ENCODE measurements at places on chromosomes 6 and 20.
A peak's percentile ranks its signal among the peaks of the same experiment; 100 is the strongest.

DNA sequence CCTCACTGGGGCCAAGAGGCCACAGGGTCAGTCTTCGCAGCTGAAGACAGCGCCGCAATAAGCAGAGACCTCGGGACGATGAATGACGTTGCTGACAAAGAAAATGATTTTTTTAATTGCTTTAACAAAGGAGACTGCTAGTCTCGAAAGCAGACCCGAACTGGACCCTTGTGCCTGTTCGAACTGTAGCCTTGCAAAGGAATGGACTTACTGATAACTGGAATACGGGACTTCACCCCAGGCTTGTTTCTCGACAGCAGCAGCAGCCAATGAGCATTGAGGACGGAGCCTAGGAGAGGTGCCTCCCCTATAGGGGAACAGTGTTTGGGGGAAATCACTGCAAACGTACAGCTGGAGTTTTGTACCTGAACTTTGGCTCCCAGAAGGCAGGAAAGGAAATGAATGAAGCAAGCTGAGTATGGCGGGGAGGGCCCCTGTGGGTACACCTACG is 1.3 kb upstream of the TAF4 start:
- peak; percentile 79 for DNase-seq

DNA sequence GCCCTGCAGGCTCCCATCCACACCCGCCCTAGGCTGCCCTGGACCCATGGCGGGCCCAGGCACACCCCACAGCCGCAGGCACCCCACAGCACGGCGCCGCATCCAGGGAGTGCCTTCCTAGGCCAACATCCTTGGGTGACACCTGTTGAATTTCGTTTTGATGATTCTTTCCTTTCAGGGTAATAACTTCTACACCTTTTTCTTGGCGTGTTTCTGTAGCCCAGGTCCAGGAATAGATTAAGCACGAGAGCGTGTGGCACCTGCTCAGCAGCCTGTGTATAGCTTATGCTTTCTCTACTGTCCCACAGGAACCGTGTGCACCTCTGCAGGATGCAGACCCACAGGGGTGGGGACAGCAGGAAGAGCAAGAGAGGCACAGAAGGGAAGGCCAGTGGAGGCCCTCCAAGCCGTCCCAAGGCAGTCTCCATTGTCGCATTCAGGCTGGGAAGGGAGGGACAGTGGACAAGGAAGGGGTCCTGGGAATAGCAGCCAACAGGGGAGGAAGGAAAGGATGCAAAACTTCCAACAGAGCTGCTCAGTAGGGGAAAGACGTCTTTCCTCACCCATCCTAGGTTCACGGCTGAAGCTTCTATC is 118.1 kb upstream of the AFDN start:
- DNase-seq = no peak

- DNase-seq = no peak
Observed at GRCh38 chr6:1062786-1063545, 248.9 kb upstream of the FOXQ1 start.

DNA sequence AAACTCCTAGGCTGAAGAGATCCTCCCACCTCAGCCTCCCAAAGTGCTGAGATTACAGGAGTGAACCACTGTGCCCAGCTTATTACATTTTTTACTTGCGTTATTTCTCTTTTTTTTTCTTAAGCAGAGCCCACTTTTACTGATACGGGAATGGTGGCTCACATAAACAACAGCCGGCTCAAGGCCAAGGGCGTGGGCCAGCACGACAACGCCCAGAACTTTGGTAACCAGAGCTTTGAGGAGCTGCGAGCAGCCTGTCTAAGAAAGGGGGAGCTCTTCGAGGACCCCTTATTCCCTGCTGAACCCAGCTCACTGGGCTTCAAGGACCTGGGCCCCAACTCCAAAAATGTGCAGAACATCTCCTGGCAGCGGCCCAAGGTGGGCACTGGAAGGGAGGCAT is 10.5 kb downstream of the CAPN11 start:
- no peak for DNase-seq

DNA sequence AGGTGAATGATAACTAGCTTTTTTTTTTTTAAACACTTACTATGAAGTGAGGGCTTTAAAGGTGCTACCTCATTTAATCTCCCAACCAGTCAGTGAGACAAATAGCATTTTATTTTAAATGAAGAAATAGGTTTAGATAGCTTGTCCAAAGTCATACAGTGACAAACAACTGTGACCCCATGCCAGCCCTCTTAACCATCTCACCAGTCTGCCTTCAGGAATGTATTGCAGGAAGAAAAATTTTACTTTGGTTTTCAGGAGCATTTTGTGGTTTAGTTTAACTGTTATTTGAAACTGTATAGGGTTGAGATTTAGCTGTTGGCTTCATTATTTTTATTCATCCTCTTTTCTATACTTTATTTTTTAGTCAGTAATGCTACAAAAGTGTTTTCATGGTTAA is 18.6 kb downstream of the DSE start:
- no peak for DNase-seq

DNA sequence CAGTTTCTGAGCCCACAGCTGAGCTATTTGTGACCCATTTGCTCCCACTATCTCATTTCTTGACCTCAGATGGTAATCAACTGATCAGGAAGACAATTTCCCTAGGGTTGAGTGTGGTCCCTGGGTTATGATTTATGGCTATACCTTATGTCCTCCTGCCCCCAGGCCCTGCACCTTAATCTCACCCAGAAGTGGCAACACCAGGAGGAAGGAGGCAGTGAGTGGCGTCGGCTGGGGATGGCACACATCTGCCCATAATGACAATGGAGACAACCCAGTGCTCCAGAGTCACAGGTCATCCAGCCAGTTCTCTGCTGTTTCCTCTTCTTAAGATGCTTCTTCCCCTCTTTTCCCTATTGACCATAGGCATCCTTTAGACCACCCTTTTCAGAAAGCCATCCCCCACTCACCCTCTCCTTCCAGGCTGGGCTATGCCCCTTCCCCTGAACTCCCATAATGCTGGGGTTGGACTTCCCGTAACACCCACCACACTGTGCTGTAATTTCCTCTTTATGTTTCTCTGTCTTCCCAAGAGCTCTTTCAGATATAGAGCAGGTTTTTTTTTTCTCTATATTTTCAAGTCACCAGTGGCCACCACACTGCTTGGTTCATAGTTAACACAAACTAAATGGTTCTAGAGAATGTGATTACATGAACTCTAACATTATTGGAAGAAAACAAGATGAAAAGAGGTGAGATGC is 8.0 kb downstream of the TRIM10 start:
- no peak for DNase-seq

DNA sequence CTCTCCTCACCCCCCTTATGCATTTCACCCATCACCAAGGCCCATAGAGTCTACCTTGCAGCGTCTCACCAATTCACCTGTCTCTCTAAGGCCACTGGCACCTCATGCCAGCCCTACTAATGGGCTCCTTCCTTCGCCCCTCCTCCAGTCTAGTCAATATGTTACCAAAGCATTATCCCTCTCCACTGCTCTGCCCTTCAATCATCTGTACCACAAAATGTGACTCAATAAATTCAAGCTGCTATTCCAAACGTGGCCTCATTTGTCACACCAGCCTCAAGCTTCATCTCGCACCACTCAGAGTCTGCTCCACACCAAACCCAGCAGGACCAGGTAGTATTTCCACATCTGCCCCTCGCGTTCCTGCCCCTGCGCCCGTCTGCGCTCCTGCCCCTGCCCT is 21.8 kb upstream of the RPS6KA2 start:
- DNase-seq = no peak

- DNase-seq = peak; percentile 10
Observed at GRCh38 chr6:113433335-113433991, 423.7 kb upstream of the MARCKS start.

DNA sequence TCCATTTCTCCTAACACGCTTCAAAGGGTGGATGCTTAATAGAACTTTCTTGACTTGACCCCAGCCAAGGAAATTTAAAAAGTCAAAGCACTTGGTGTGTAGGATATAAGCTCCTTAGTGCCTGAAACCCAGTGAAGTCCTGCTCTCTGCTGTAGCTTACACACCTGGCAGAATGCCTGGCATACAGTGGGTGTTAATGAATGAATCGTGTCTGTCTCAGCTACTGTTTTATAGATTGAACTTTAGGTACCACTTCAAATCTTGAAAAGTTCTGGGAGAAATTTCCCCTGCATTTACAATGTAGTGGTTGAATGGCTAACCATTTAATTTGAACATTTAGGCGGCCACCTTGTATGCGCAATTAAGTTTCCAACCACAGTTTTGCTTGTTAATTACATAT is 70.5 kb upstream of the ZNF217 start:
- DNase-seq = no peak

DNA sequence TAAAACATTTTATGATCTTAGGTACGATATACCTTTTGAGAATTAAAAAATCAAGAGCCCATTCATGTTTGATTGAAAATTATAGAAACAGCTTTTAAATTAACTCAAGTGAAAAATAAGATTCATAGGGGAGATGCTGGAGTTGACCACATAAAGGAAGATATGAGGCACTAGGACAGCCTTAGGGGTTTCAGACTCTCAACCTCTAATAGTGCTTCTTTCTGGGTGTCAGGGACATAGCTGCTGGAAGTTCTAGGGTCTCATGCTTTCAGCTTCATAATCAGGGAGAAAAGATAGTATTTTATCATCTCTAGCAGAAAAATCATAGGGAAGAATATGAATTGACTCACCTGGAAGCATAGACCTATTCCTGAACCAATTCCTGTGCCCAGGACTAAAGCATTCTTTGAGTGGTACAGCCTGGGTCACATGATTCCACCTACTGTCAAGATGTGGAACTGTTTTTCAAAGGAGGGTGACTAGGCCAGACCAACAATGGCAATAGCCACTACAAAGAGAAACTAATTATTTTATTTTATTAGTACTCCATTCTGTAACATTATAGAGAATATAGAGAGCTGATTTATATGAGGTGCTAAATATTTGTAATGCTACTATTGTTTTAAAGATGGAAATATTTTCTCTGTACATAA is 27.8 kb upstream of the CENPW start:
- DNase-seq = peak; percentile 71

DNA sequence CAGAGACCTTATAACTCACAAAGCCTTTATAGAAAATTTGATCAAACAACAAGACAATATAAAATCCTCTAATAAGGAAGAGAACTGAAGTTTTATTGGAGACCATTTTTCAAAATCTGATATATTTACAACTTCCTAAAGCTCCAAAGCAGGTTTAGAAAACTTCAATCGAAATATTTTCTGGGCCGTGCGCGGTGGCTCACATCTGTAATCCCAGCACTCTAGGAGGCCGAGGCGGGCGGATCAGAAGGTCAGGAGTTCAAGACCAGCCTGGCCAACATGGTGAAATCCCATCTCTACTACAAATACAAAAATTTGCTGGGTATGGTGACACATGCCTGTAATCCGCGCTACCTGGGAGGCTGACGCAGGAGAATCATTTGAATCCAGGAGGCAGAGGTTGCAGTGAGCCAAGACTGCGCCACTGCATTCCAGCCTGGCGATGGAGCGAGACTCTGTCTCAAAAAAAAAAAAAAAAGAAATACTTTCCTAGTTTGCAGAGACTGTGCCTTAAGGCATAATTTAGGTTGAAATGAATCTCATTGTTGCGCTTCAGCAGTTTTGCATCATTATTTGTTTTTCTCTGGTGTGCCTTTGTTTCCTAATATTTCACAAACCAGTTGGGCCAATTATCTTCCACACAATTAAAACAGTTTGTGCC is 60.6 kb upstream of the ASIP start:
- DNase-seq = no peak

GRCh38 chr6:139016337-139017213 is 12.0 kb upstream of the ABRACL start:
- no peak for DNase-seq

DNA sequence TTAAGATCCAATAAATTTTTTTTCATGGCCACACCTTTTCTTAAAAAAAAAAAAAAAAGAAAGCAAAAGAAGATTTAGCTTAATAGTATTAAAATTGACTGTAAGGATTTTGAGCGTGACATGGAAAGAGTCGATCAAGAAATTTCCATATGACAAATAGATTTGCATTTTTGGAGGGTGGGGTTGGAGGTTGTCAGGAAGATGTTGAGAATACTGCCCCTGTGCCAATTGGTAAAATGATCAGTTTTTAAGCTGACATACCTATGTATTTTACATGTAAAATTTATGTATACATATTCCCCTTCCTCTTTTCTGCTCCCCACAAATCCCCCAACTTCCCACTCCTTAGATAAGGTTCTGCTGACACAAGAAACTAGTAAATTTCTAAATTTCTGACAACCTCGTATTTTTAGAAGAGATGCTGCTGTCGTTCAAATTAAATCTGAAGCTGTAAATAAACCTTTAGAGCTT is 520.9 kb downstream of the CD83 start:
- DNase-seq = no peak

DNA sequence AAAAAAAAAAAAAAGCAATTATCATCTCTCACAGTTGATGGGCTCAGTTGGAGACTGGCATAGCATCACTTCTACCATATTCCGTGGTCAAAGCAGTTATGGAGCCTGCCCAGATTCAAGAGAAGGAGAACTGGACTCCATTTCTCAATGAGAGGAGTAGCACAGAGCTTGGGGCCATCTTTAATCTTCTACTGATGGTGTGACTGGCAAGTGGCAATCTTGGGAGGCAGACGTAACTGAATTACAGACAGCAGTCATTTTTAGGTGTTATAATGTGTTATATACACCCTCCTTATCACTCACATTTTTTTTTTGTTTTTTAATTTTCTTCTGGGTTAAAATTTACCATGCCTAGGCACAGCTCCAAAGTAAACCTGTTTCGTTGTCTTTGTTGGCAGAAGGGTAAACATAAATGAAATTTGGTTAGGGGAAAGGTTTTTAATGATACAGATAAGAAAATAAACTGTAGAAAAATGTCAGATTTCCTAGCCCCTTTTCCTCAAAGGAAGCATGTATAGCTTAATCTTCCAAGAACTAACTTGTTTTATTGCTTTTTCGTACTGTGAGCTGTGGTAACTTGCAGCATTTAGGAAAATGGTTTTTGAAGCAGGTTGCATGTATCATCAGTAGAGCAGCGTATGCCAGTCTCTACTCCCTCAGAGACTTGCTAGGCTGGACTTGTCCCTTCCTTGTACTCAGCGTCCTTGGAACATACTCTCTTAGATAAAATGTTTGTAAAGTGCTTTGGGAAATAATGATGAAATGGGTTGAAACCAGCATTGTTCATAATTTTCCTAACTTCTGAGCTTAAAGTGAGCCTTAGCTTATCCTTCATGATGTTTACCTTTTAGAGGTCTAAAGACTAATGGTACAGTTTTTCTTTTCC is 25.7 kb downstream of the ZFAND3 start:
- no peak for DNase-seq

DNA sequence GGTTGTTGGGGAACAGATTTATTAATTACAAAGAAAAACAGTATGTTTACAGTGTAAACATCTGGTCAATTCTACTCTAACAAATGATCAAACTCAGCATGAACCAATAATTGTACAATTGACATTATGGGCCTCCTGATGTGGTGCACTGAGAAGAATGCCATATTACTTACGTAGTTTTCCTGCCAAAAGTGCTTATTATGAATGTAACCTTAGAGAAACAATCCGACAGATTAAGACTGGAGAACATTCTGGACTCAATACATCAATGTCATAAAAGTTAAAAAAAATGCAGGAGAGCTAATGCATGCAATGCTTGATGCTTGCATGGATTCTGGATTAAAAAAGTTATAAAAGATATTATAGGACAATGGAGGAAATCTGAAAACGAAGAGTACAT is 69.0 kb downstream of the LYRM4 start:
- DNase-seq = no peak

GRCh38 chr6:133964052-133964451 is 11.0 kb downstream of the TBPL1 start:
- peak; percentile 93 for DNase-seq
